ENCODE measurements at places on chromosomes 2 and 18.

DNA sequence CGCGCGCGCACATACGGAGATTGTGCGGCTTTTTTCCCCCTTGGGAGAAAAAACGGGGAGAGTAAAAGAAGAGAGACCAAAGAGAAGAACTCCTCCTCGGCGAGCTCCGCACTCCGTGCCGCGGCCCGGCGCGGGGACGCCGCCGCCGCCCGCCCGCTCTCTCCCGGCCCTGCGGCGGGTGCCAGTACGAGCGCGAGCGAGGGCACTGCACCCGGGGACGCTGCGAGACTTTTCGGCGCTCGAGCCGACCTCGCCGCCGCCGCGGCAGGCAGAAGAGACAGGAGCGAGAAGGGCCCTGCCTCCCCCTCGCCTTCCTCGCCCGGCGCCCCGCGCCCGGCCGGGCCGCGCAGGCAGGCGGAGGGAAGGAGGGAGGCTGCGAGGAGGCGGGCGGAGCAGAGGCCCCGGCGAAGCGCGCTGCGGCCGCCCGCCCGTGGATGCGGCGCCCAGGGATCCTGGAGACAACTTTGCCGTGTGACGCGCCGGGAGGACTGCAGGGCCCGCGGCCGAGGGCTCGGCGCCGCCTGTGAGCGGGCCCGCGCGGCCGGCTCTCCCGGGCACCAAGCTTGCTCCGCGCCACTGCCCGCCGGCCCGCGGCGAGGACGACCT is 857 bp upstream of the INHBB start:
- DNase-seq: no peak

- DNase-seq: no peak
Measured at GRCh38 chr2:217440000-217440399, 562.8 kb downstream of the TNS1 start.

DNA sequence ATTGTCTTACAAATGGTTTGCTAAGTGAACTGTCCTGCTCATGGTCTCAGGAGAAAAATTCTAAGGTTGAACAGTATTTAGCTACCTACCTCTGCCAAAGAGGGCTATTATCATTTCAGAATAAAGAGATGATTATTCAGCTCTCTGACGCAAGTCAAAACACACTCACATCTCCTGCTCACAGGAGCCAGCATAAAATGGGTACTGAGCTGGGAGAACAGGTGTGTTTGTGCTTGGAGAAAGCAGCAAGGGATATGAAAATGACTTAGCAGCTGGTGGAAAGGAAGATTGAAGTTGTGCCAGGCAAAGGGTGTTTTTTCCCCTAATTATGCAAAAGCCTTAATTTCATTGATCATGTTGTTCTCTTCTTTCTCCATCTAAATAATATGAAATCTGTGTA is 47.3 kb upstream of the TANK start:
- no peak for DNase-seq

DNA sequence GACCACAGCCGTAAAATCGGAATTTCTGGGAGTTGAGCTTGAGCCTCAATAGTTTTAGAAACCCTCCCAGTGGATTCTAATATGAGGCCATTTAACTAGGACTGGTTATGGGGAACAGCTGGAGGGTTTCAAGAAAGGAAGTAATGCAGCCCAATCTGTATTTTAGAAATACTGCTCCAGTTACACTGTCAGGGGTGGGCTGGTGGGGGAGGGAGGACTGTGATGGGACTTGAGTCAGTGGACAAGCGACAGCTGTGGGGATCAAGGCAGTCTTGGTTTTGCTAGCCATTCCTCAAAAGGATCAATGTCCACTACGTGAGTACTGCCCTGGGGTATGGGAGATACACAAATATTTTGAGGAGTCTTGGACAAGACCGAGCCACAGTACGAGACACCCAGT is 34.8 kb downstream of the ASB1 start:
- no peak for DNase-seq

Data from CD4-positive, alpha-beta T cell treated with Interleukin-12 subunit alpha and Interleukin-12 subunit beta, for 1 hour (primary cell).